ENCODE measurements at places on chromosomes 13 and 19.

DNA sequence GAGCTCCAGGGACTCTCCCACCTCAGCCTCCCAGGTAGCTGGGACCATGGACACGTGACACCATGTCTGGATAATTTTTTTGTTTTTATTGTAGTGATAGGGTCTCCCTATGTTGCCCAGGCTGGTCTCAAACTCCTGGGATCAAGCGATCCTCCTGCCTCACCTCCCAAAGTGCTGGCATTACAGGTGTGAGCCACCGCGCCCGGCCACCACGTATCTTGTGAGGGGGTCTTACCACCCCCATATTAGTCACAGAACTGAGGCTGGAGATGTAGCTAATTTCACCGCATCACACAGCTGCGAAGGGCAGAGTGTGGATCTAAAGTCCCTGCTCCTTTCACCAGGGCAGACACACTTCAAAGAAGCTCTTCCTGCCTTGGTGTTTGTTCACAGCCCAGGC is 211.8 kb upstream of the SOX1 start:
- no peak for DNase-seq

GRCh38 chr13:24199016-24199415 is 38.5 kb downstream of the SPATA13 start:
- no peak for DNase-seq

DNA sequence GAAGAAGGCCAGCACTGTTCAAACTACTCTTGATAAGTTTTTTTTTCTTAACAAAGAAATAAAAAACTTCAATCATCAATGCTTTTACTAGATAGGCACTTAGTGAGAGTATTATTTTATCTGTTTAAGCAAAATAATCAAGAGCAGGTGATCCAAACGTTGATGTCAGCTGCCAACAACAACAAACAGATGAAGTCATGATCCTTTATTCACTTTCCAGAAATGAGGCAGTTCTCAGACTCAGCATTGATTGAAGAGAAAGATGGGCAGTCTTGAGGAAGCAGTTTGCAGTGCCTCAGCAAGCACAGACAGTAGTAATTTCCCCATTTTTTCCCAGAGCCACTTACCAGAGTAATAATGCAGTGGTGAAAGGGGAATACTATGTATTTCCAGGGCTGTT is 38.4 kb upstream of the CSNK1A1L start:
- DNase-seq, result no peak

- DNase-seq, result no peak
Measured at GRCh38 chr13:100089465-100090032, 656 bp downstream of the PCCA start.

- DNase-seq, result no peak
Measured at GRCh38 chr19:31252441-31252840, 96.8 kb downstream of the TSHZ3 start.

GRCh38 chr13:20658451-20659040 is 45.0 kb upstream of the IL17D start:
- DNase-seq, result no peak

- DNase-seq, result no peak
Measured at GRCh38 chr19:28656644-28657043, 556.3 kb downstream of the UQCRFS1 start.

DNA sequence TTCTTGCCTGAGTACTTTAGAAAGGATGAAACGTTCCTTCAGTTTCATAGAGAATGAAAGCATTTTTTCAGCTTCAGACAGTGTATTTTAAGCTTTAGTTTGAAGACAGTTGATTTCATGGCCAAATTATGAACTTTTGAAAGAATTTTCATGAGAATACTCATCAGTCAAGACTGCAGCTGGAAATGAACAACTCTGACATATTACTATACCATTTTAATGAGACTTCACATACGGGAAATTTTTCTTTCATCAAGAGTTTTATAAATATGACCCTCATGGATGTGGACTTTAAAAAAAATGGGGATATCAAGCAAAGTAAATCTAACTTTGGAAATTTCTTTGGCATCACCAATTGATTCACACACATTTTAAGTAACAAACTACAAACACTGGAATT is 6.4 kb downstream of the LATS2 start:
- DNase-seq, result no peak

DNA sequence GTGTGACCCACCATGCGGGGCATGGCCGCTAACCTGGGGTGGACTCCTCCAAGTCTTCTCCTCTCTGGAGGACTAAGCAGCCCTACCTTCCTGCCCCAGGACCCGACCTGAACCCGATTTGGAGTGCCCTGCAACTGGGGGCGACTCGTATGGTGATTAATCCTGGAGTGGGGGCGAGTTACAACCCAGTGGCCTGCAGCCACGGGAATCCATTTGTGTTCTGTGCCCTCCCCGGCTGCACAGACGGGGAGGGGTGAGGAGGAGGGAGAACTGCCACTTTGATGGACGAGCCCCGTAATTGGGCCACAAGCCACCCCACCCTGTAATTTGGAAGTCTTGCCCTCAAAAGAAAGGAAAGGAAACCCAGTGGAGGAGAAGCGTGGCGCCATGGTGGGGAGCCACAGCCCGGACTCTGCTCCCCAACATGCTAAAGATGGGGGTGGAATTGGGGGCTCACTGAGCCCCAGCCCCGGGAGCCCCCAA is 18.0 kb downstream of the PRR36 start:
- no peak for DNase-seq

DNA sequence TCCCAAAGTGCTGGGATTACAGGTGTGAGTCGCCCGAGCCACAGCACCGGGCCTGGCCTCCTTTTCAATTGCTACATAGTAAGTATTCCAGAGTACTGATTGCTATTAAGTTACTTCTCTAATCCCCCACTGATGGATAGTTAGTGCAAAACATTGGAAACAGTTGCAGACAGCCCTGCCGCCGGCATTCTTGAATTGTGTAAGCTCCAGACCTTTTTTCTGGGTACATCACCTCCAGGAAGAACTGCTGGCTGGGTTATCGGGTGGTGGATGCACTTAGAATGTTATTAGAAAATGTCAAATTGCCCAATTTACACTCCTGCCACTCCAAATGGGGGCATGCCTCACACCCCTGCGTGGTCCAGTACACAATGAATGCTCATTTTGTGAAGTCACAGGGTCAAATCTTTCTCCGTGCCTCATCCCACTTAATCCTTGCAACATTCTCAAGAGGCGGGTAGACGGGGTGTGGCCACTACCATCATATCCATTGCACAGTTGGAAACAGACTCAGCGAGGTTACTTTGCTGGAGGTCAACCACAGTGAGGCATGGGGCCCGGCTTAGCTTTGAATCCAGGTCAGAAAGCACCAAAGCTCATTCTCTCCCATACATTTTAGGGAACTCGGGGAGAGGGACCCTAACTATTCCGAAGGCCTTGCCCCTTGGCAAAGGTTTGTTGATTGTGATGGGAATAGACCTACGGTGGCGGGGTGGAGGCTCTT is 1.0 kb upstream of the KDM4B start:
- DNase-seq, result no peak

GRCh38 chr13:87331178-87331577 is 340.0 kb upstream of the SLITRK5 start:
- no peak for DNase-seq

GRCh38 chr19:44856421-44857083 is 10.5 kb downstream of the NECTIN2 start:
- no peak for DNase-seq

- no peak for DNase-seq
Measured at GRCh38 chr19:32178956-32179355, 166.5 kb upstream of the ZNF507 start.

GRCh38 chr13:109366525-109366924 is 419.9 kb downstream of the IRS2 start:
- no peak for DNase-seq

DNA sequence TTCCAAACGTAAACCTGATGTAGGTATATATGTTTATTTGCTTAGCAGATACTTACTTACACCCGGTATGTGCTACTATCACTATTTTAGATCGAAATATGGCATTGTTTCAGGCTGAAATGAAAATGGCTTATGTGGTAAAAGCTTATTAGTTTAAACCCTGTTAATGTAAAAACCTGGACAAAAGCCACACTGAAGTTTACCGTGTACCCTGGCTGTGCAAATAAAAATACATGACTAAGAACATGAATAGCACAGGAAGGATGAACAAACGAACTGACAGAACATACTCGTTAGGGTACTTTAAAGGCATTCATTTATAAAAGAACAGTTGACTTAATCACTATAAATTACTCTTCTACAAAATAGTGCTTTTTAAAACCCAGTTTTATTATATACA is 6.6 kb downstream of the CLDN10 start:
- DNase-seq, result no peak

DNA sequence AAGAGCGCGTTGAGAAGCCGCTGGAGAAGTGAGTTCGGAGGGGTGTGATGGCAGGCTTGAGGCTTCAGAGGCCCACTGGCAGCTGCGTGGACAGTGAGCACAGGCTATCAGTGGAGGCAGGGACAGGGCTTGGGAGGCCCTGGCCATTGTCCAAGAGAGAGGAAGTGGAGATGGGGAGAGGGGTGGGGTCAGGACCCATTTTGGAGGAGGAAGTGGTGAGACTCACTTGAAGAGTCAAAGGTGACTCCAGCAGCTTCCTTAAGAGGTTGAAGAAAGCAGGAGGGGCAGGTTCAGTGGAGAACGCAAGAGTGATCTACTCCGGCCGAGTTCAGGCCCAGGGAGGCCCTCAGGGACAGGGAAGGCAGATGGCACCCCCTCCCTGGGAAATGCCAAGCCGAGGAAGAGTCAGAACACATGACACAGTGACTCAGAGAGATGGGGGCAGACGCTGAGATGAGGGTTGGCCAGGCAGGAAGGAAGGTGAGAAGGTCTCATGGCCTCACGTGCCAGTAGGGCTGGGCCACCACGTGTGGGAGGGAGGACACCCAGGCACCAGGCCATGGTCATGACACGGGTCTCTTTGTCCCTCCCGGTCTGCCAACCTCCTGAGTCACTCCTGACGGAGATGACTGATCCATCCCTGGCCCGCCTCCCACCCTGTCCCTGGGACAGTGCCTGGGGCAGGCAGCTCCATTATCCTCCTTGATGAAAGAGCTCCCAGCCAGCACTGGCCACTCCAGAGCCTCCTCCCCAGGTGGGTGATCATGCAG is 10.1 kb upstream of the CD22 start:
- no peak for DNase-seq

DNA sequence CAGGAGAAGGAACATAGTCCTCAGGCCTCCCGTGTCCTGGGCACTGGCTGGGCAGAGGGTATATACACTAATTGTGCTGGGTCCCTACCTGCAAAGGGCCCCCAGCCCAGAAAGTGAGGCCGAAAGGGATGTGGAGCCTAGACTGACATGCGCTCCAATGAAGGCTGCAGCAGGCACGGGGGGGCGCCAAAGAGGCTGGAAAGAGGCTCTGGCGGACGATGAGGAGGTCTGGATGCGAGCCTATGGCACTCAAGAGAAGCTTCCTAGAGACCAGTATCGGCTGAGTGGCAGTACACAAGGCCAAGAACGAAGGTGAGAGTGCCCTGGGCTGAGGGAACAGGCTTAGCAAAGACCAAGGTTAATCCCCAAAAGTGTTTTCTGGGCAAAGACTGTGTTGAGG is 16.6 kb downstream of the VRK3 start:
- DNase-seq, result no peak

DNA sequence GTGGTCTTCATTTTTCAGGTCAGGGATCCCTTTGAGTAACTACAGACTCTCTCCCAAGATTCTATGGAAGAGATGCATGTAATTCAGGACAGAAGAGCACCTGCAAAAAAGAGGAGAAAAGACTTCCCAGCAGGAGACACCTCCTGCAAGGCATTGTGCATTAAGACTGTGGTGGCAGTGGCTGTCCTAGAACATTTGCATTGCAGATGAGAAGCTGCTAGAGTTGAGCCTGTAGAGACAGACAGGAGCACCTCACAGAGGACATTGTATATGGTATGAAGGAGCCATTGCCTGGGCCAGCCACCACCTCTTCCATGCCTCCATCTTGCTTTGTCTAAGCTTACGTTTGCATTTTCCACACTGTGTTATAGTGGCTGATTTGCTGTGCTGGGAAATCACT is 11.2 kb upstream of the MYO16 start:
- DNase-seq, result no peak

DNA sequence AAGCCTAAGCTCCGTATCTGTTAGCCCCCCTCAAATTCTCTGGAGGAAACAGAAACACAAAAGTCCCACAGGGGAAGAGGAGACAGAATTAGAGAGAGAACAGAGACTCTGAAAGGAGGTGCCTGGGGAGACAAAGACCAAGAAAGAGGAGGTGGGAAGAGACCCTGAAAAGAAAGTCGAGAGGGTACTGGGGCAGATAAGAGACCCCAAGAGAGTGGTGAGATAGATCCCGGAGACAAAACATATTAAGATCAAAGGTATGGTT is 915 bp upstream of the GRWD1 start:
- DNase-seq, result no peak

GRCh38 chr13:86591862-86592261 is 792.6 kb upstream of the SLITRK6 start:
- DNase-seq, result no peak

- DNase-seq, result no peak
Measured at GRCh38 chr19:48844472-48844871, 8.2 kb upstream of the HSD17B14 start.

GRCh38 chr13:85825454-85825853 is 26.2 kb upstream of the SLITRK6 start:
- no peak for DNase-seq

- no peak for DNase-seq
Measured at GRCh38 chr19:46198756-46199155, 30.8 kb upstream of the IGFL1 start.

GRCh38 chr19:48964205-48965039 is 687 bp upstream of the FTL start:
- no peak for DNase-seq

DNA sequence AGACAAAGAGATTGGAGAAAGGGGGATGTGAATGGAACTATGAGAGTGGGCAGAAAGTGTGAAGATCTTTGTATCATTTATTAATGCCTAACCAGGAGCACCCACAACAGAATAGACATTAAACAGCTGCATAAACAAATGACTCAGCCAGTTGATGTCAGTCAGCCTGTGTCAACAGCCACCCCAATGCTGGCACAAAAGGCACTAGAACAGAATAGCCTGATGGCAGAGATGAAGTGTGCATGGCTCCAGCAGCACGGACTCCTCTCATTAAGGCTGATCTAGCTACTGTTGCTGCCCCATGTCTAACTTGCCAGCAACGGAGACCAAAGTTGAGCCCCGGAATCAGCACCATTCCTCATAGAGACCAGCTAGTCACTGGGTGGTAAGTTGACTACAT is 7.8 kb downstream of the CPB2 start:
- DNase-seq, result no peak

GRCh38 chr13:111967572-111968201 is 99.3 kb upstream of the SOX1 start:
- no peak for DNase-seq

DNA sequence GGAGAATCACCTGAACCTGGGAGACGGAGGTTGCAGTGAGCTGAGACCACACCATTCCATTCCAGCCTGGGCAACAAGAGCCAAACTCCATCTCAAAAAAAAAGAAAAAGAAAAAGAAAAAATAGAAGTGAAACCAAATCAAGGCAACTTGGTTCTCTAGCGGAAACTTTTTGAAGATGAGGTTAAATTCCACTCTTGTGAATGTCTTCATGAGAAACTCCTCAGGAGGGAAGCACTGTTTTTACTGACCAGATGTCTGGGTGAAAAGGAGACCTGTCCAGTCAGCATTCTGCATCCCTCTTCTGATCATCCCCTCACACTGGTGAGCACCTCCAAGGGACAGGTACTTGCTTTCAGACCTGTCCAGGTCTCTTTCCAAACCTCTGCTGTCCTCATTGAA is 15.8 kb downstream of the BRD4 start:
- DNase-seq, result no peak

- no peak for DNase-seq
Measured at GRCh38 chr19:4391701-4392483, 8.5 kb downstream of the SH3GL1 start.

- DNase-seq, result no peak
Measured at GRCh38 chr19:47210689-47211316, 20.2 kb downstream of the BBC3 start.

GRCh38 chr13:49058761-49059160 is 83.0 kb downstream of the FNDC3A start:
- no peak for DNase-seq
